Esophagus squamous epithelium (tissue), 5 donors: ENCODE measurements at places on chromosomes 5 and 9.

- DNase-seq: no peak
Measured at GRCh38 chr5:153823036-153823435, 215.7 kb downstream of the FAM114A2 start.

GRCh38 chr9:3018071-3018470 lies 174.2 kb upstream of the PUM3 start:
- DNase-seq: no peak

- no peak for DNase-seq
Measured at GRCh38 chr9:125889476-125890419, 142.6 kb downstream of the PBX3 start.

DNA sequence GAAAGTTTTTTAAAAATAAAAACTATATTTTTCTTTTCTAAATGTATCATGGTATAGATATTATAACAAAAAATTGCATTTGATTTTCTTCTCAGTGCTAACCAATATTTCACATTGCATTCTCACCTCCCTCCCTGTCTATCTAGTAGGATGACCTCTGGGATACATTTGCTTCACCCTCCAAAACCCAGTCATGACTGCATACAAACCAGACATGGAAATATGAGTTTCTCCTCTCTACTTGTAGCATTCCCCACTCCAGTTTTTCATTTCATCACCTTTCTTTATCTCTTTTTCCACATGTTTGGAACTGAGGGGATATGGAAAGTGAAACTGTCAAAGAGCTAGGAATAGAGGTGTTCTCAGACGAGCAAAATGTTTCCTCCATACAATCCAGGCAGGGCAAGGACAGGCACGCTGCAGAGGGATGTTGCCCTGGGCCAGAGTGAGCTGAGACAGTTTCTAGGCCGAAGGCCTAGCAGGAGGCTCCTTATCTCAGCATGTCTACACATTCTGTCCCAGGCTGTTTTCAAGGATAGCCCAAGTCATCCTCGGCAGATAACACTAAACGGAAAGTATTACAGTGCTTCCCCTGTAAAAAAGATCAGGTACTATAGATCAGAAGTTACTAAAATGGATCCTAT lies 46.7 kb downstream of the MEF2C start:
- no peak for DNase-seq

DNA sequence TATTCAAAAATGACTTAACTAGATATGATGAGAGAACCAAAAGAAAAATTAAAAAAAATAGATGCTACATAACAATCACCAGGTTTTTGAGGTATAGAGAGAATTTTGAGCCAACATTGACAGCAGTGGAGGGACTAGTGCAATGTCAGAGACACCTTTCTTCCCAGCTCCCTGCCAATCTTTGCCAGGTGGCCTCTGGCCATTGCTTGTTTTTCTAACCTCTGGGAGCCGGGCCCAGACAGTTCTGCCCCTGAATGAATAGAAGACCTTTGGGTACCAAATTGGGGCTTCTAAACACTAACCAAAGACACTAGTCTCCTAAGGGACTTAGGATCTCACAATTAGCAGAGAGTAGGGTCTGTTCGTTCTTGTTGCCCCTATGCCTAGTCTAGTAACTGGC lies 33.4 kb downstream of the FOXD1 start:
- no peak for DNase-seq

DNA sequence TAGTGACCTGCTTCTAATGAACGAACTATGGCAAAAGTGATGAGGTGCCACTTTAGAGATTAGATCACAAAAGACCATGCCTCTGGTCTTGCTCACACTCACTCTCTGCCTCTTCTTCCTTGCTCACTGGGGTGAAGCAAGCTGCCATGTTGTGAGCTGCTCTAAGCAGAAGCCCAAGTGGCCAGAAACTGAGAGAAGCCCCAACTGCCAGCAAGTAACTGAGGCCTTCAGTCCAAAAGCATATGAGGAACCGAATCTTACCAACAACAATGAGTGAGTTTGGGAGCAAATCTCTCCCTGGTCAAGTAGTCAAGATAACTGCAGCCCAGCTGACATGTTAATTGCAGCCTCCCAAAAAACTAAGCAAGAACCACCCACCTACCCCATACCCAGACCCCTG lies 126.0 kb upstream of the ACO1 start:
- DNase-seq: no peak

DNA sequence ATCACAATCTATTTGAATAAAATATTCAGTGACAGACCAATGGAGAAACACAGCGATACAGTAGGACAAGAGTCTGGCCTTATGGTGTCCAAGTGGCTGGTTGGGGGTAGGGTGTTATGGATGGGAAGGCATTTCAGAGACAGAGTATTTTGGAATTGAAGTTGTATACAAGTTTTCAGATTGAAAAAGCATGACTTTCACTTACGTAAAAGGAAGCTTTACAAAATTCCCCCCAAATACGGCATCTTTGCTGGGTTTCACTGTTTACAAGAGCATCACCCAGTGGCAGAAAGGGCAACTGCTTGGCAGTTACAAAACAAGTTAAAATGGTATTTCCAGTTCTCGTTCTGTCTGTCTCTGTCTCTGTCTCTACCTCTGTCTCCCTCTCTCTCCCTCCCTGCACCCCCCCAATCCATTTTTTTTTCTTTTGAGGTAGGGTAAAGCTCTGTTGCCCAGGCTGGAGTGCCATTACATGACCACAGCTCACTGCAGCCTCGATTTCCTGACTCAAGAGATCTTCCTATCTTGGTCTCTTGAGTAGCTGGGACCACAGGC lies 86.2 kb downstream of the PTPN3 start:
- DNase-seq: no peak
